HAP-1 (cell line): ENCODE measurements at places on chromosomes 13 and 19.

- no peak for DNase-seq
Observed at GRCh38 chr13:87999240-87999700, 328.1 kb downstream of the SLITRK5 start.

DNA sequence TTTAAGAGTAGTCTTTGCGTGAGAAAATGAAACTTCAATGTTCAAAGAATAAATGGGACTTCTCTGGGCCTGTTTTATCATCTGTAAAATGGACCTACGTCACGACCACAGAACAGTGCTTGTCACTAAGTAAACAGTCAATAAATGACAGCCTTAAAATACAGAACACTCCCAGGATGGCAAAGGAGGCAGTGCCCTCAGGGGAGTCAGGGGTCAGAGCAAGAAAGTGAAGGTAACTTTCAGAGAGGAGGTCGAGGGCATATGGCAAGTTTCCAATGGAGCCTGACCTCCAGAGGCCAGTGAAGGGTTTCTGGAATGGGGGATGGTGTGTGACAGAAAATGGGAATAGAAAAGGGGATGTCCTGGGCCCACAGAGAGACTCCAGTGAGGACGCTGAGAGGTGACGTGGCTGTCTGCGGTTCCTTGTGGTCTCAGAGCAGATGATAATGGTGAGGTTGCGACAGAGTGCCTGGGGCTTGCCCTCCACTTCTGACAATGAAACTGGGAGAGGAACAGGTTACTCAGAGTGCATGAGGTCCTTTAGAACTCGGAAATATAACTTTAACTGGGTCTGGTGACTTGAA, 91.8 kb downstream of the UBL3 start:
- DNase-seq, result no peak

- no peak for DNase-seq
Observed at GRCh38 chr13:108834193-108834592, 204.8 kb downstream of the MYO16 start.

DNA sequence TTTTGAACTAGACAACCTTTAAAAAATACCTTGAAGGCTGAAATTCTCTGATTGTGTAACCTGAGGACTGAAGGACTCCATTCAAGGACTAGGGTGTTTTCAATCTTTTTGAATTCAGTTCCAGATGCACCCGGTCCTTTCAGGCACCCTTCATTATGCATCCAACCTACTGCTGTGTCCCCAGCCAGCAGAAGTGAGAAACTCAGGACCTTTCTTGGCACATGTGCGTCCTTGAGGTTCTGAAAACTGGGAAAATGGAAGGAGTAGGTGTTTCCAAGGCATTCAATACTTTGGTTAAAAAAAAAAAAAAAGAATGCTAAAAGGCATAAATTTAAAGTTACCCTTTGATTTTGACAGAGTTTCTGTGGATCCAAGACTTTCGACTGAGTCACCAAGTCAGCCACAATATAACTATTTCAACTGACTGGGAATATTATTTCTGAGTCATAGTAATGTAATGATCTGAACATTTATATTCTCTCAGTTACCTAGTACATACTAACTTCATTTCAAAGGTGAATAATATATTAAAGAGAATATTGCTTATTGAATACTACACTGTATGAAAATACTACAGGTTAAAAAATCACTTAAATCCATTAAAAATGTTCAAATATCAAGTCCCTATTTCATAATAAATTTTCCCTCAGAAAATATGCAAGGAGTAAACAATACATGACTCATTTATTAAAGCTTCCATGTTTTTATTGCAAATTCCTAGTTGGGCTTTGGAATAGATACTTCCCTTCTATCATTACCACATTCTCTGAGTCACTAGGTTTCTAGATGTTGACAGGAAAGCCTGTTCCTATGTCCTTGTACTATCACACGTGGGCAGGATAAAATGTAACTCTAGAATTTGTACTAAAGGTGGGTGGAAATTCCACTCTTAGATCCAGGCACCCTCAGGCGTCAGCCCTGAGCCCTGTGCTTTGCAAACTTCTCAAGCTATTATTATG, 2.4 kb upstream of the ITGBL1 start:
- DNase-seq, result no peak

- DNase-seq, result peak; percentile 40
Observed at GRCh38 chr19:56637976-56638555, 4.9 kb upstream of the SMIM17 start.

- no peak for DNase-seq
Observed at GRCh38 chr13:79874396-79875360, 393.7 kb downstream of the NDFIP2 start.

GRCh38 chr13:26541041-26541440, 16.4 kb upstream of the WASF3 start:
- no peak for DNase-seq

DNA sequence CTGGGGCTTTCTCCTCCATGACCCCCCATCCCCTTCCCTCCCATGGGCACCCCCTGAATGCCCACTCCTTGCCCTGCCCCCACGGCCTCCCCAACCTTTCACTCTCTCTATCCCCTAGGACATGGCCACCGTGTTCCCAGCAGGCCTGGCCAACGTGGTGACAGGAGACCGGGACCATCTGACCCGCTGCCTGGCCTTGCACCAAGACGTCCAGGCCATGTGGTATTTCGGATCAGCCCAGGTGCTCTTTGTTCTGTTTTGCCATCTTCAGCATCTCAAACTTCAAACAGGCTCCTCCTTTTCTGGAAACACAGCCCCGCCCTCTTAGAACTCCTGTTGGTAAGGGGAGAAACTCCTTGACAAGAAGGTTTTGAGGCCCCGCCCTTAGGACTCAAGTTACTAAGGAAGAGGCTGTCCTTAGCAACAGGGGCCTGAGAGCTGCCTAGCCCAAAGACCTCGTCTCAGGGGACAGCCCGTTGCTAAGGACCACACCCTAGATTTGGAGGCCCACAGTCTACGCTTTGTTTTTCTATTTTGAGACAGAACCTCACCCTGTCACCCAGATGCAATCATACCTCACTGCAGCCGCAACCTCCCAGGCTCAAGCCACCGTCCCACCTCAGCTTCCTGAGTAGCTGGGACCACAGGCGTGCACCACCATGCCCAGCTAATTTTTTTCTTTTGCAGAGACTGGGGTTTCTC, 5.1 kb upstream of the FLT3LG start:
- DNase-seq, result peak; percentile 91

DNA sequence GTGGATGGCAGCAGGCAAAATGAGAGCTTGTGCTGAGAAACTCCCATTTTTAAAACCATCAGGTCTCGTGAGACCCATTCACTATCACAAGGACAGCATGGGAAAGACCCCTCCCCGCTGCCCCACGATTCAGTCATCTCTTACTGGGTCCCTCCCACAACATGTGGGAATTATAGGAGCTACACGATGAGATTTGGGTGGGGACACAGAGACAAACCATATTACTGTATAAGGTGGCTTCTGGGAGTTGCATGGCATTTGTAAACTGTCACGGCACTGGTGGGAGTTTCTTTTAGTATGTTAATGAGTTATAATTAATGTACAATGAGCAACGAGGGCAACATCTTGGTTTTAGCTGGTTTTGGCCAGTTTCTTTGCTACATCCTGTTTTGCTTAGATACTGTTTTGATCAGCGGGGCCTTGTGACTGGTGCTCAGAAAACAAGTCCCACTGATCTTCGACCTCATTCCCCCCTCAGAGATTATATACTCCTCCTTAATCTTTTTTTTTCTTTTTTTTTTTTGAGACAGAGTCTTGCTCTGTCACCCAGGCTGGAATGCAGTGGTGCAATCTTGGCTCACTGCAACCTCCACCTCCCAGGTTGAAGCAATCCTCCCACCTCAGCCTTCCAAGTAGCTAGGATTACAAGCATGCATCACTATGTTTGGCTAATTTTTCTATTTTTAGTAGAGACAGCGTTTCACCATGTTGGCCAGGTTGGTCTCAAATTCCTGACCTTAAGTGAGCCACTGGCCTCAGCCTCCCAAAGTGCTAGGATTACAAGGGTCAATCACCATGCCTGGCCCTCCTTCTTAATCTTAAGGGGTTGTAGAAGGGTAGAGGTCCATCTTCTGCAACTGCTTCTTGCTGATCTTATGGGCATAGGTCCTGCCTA, 21.3 kb upstream of the ZNF599 start:
- no peak for DNase-seq

- DNase-seq, result no peak
Observed at GRCh38 chr13:24005755-24006281, 108.5 kb upstream of the C1QTNF9B start.

DNA sequence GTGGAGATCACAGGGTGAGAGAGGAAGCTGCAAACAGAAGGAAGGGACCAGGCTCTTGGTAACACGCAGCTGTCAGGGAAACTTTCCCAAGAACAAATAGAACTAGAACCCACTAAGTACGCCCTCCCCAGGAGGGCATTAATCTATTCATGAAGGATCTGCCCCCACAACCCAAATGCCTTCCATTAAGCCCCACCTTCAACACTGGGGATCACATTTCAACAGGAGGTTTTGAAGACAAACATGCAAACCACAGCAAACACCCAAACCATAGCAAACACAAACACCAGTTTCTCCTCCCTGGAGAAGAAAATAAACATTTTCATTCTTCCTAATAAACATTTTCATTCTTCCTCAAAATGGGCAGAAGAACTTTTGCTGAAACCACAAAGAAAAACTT, 329.6 kb downstream of the EFNB2 start:
- no peak for DNase-seq

DNA sequence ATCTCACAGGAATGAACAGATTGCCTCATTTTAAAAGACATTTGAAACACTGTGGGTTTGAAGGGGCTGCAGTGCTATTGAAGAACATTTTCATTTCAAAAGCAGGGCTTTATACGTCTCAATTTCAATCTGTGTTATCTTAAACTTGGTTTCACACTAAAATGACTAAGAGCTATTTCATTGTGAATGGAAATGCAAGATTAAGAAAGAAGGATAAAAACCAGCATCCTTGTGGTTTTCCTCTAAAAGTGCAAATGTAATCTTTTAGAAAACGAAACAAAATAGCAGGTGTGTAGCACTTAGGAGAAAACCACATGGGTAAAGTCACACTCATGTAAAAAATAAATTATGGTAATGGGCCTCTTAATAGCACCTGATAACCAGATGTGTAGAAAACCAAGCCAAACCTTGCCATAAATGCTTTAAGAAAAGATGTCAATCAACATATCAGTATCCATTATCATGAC, 397.7 kb downstream of the GPC6 start:
- DNase-seq, result peak; percentile 21

- no peak for DNase-seq
Observed at GRCh38 chr19:46806656-46807055, 18.3 kb upstream of the SLC1A5 start.

- DNase-seq, result no peak
Observed at GRCh38 chr13:51364404-51365008, 25.0 kb downstream of the SERPINE3 start.
